Peyer's patch (tissue), 4 donors: ENCODE measurements at places on chromosomes 4 and X.
A peak's percentile ranks its signal among the peaks of the same experiment; 100 is the strongest.

DNA sequence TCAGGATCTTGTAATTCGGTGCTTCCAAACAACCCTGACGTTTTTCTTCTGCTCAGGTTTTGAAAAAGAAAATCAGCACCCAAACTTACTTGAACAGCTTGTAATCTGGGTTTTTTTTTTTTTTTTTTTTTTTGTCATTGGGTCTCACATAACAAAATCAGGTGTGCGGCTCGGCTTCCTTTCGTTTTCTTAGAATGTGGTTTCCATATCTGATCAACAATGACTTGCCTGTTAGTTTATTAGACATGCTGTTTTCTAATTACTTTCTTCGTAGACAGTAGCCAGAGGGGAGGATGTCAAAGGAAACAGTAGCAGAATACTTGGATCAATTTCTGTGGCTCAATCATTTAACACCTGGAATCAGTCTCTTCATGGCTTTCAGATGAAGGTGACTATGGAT is 890 bp upstream of the FREM3 start:
- DNase-seq = no peak

DNA sequence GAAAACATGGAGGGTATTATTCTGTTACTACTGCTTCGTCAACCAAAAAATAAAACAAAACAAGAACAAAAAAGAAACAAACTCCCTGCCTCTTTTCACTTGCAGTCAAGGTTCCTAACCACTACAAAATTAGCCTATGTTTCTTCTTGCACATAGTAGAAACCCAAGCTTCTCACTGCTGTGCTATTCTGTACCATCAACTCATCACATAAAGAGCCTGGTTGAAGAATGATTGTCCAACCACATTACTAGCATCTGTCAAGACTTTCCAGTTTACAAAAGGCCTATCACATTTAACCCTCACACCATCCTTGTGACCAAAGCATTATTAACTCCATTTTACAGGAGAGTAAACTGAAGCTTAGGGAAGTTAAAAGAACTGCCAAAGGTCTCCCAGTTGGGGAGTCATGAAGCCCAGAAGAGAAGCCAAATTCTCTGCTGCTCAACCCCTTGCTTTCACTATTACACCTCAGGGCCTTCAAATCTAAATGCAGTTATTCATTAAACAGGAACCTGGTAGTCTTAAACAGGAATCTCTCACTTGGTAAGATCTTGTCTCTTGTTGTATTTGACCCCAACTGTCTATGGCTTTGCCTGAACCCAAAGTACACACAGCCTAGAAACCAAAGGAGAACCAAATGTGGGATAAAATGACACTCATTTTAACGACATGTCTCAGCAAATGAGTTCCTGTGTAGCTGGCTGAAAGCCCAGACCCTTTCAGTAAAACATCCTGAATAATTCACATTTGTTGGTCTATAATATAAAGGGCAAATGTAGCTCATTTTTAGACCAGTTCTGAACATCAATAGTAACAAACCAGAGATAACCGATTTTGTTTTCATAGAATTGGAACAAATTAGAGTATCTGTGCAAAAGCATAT is 8.6 kb downstream of the F9 start:
- DNase-seq = no peak

GRCh38 chr4:26861434-26862186 is 969 bp downstream of the STIM2 start:
- DNase-seq = peak; percentile 85

- DNase-seq = no peak
Measured at GRCh38 chrX:15952212-15952611, 97.6 kb upstream of the AP1S2 start.

DNA sequence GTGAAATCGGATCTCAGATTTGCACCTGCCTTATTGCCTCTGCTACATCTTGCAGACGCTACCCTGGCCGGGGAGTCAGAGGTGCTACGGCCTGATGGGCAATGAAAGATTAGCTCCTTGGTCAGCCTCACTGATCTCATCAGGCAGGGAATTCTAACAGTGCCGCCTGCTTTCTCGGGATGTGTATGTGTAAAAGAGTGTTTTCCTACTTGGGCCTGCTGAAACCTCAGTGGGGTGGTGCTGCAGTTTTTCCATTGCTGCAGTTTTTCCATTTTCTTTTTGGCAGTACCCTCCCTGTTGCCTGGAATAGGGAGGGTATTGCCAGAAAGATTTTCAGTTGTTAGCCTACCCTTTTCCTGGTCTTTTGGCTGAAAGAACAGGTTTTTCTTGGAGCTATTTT is 117.5 kb downstream of the CDKL5 start:
- no peak for DNase-seq

DNA sequence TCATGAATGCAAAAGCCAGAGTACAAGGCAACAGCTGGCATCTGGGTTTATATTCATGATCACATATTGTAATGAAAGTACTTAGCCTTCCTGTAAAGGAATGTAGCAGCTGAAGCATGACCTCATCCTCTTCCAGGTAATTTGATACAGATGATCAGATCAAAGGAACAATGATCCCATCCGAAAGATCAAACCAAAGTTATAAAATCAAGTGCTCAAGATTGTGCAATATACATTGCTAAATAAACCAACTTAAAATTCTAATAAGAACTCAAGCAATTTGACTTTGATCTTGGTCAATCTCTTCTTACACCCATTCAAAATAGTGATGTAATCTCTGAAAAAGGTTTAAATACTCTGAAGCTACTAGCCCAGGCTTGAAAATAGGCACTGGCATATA is 113.1 kb upstream of the INPP4B start:
- DNase-seq = no peak
